CD4-positive, alpha-beta memory T cell (primary cell): ENCODE measurements at places on chromosomes 11 and 22. TPM values are rescaled to one million over a fixed set of nuclear protein-coding genes. Genes with fewer than 3 reads are reported as not detected.

GRCh38 chr11:61917334-61918109 is at the start of gene RAB3IL1:
Gene RAB3IL1 (minus strand): TSS chr11:61917566. CDS start chr11:61917367, 199 bp downstream.
- no peak for DNase-seq

DNA sequence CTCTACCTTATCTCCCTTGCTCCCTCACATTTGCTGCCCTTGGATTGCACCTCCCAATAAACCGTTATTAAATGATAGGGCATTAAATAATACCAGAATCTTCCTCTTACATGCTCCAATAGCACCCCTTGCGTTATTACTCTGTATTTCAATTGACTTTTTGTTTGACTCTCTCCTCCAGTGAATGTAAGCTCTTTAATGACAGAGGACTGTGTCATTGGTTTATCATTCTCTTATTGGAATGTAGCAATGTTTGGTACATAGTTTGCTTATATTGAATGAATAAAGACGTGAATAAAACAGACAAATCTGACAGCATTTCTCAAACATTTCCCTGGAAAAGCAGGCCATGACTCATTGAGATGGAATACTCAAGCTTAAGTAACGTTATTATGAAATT is 8.7 kb upstream of the MPEG1 start:
- DNase-seq = no peak

- DNase-seq = no peak
Observed at GRCh38 chr11:62921201-62921572, at the start of gene CHRM1. Gene CHRM1 (minus strand): TSS chr11:62921363. CDS start chr11:62911100, 10,263 bp downstream.

- no peak for DNase-seq
Observed at GRCh38 chr11:1542267-1542666, 29.8 kb downstream of the DUSP8 start.

DNA sequence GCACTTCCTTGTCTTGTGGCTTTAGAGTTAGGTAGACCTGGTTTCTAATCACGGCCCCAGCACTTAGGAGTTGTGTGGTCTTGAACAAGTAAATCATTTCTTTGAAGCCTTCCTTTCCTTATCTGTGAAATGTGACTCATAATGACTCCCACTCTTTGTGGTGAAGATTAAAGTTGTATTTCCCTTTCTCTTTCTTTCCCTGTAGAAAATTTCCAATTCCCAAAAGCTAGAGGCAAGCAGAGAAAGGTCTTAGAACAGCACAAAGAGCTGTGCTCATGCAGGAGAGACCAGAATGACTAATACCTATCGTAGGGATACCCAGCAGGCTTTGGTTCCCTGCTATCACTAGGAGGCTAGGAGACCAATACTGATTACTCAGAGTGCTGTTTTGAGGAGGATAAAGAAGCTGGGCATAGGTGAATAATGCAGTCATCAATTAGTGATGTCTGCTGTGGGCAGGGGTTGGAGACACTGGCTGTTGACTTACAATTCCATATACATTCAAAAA is 270.7 kb upstream of the SYN3 start:
- no peak for DNase-seq

Gene CABP4
- 1.4 TPM for total RNA-seq

GRCh38 chr22:39392341-39392948 is 7.1 kb upstream of the TAB1 start:
- no peak for DNase-seq

DNA sequence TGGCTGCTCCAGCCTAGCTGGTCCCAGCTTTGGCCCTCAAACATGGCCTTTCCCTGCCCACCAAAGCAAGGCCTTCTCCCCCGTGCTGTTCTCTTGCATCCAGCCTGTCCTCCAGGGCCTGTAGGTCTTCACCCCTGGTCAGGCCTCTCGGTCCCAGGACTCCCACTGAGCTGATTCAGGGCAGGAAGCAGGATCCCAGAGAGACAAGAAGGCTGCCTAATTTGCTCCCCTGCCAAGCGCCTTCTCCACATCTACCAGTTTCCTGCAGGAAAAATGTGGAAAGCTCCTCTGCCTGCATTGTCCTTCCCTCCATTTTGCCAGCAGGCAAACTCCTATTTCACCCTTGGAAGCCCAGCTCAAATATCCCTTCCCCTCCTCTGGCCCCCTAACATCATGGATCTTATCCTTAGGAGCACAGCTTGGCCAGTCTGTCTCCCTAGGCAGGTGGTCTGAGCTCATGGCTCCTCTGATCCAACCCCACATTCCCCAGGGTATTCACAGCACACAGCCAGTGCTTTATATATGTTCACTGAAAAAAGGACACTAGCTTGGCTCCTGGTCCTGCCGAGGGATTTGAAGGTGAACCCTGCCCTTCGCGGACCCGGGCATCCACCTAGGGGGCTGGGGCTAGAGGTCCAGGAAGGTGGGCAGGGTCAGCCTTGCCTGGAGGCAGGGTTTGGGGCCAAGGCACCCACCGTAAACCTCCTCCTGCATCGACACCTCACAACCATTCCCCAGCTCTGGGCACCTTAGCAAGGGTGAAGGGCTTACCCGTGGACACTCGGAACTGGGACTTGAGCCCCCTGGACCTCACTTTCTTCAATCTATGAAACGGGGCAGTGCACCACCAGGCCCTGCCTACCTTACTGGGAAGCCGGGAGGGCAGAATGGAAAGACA is 968 bp downstream of the RHBDD3 start:
- DNase-seq = no peak

Gene MS4A12
- not detected for total RNA-seq

DNA sequence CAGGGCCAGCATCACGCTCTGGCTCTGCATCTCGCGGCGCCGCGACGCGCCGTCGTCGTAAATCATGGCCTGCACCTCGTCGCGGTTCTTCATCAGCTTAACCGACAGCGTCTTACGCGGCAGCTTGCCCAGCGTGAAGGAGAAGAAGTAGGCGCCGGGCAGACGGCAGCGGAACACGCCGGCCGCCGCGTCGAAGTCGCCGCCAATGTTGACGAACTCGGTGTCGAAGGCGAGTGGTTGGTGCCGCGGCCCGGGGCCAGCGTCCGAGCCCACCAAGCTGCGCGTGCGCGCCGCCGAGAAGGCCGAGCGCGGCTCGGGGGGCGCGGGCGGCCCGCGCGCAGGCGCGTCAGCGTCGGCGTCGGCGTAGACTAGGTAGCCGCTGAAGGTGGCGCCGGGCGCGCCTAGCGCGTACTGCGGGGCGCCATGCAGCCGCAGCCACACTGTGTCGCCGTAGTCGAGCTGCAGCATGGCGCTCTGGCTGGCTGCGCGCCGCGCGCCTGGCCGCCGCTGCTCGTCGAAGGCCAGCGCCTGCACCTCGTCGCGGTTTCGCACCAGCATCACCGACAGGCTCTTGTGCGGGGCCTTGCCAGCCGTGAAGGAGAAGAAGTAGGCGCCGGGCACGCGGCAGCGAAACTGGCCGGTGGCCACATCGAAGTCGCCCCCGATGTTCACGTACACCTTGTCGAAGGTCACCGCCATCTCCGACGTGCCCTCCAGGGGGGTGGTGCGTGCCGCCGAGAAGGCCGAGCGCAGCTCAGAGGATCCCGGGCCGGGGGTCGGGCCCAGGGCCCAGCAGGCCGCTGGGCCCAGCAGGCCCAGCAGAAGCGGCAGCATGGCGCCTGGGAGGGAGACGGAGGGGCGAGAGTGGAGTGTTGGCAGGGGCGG is 3.7 kb downstream of the FAM180B start:
- DNase-seq = no peak

- no peak for DNase-seq
Observed at GRCh38 chr22:24843048-24843447, 37.0 kb downstream of the SGSM1 start.

DNA sequence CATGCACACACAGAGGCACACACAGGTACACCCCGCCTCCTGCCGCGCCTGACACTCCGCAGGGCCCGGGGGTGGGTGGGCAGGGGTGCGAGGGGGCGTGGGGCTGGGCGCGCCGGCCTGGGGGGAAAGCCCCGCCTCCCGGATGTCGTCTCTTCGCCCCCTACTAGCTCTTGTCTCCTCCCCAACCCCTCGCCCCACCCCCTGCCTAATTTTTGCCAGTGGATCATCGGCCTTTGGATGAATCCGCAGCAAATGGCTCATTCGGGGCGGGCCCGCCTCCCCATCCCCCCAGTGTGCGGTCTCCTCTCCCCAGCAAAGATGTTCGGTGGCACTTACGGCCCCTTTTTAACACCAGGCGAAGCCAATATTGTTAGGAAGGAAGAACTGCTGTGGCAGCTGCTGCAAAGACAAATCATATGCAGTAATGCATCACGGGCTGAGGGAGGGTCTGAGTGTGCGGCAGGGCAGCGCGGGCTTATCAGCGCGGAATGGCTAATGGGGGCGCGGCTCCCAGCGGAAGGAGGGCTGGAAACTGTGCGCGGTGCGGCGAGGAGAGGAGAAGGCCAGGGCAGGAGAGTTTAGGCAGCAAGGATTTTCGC is 13.4 kb upstream of the NECTIN1 start:
- no peak for DNase-seq

Gene CD3D
- 338 TPM for total RNA-seq

DNA sequence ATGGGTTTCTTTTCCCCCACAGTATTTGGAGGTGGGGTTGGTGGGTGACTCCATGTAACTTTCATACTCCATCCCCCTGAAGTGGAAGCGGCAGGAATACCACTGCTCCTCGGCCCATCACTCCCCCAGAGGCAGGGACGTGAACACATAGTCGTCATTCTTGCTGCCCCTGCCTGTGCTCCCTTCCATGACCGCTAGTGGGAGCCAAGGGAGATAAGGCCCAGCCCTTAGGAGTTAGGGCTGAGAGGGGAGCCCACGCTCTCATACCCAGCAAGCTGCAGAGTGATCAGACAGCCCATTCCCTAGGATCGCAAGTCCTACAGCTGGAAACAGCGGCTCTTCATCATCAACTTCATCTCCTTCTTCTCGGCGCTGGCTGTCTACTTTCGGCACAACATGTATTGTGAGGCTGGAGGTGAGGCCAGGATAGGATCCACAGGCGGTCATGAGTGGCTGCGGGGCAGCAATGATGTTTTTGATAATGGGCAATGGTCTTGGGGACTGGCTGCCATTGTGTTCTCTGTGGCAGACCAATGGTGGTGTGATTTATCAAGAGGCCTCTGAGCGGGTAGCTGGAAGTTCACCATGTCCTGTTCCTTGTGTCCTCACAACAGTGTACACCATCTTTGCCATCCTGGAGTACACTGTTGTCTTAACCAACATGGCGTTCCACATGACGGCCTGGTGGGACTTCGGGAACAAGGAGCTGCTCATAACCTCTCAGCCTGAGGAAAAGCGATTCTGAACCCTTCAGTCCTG is 15.9 kb downstream of the RHOG start:
- peak; percentile 79 for DNase-seq

DNA sequence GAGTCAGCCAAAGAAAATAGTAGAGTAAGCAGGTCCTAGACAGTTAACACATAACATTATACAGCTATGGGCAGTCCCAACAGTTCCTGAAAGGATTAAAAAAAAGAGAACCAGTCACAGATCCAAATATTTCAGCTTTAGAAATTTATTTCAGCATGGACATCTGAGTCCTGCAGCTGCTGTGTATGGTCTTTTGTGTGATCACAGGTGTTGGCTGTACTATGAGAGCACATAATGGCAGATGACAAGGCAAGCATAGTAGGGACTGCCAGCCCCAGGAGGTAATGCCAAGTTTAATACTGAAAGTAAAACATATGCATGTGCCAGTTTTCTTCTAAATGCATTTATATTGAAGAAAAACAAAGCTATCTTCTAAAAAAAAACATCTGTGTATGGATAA is 158.1 kb downstream of the GRIA4 start:
- no peak for DNase-seq

GRCh38 chr11:123178186-123178585 is 16.9 kb downstream of the CLMP start:
- no peak for DNase-seq

Gene C11orf21
- 65.6 TPM for total RNA-seq

Gene CD248
- total RNA-seq = not detected

Gene DUSP8
- 5.8 TPM for total RNA-seq

- DNase-seq = no peak
Observed at GRCh38 chr11:122175306-122175705, 59.3 kb upstream of the BLID start.

GRCh38 chr11:26264266-26264665 is 67.7 kb upstream of the ANO3 start:
- DNase-seq = no peak

Gene TSPAN4
- 5.3 TPM for total RNA-seq
